Activated CD4-positive, alpha-beta T cell treated with anti-CD3 and anti-CD28 coated beads, Interleukin-10, Interleukin-2, amounts not matched to agents 100 ng/mL and 50 ng/mL, durations not matched to agents 16 hours and 8 hours (primary cell): ENCODE measurements at places on chromosomes 4 and X.

DNA sequence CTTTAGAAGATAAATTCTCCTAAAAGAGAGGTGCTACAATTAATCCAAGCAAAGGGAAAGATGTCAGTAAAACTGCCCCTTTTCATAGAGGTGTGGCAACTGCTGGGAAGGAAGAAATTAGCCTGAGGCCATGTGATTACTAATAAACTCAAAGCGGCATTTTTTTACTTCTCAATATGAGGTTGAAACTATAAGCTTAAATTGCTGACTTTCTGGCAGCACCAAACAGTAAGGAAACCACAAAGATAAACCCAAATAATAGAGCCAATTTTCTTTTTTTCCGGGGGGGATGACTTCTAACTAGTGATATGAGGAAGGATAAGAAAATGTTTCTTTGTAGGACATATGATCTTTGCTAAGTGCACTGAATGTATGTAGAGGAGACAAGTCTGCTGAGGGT lies 30.9 kb downstream of the AR start:
- DNase-seq = no peak

DNA sequence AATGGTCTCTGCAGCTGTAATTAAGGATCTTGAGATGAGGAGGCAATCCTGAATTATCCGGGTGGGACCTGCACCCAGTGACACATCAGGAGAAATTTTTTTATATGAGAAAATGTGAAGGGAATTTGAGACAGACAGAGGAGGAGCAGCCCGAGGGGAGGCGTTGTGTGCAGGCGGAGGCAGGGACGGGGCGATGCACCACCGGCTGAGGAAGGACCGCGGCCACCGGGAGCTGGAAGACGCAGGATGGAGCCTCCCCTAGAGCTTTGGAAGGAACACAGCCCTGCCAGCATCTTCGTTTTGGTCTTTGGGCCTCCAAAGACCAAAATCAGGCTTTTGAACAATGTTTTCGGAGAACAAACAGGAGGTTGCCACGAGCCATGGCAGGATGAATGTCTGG lies 85.0 kb upstream of the ADRA2C start:
- DNase-seq = no peak

DNA sequence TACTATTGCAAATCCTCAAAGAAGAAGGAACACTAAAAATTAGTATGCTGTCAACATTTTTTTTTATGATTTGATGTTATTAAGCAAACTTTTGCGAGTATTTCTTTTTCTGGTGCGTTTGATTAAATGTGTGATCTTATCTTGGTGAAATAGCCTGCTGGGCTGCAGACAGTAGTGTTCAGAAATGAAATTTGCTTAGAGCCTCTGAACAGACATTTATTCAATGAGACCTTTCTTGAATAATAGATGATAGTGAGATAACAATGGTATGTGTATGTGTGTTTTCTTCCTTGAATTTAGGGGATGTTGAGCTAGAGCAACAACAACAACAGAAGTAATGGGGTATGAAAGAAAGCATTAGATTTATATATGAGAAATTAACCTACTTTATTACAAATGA lies 12.7 kb downstream of the ADGRL3 start:
- DNase-seq = no peak

DNA sequence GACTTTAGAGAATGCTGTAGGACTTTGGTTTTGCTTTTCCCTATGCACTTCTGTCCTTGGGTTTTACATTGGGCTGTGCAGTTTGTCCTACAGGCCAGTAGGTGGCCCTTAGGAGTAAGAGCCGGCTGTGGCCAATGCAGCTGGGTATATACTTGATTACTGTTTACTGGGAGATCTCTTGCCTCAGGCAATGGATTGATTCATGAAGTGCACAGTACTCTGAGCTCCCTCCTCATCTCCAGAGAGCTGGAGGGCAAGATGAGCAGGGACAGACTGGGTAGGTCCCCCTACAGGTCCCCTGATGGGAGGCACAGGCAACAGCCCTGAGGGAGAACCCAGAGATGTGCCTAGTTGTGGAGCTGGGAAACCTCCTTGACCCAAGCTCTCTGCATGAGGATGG lies 103.8 kb upstream of the QRFPR start:
- peak; percentile 39 for DNase-seq

GRCh38 chr4:6228158-6229067 lies 28.1 kb upstream of the JAKMIP1 start:
- DNase-seq = no peak

DNA sequence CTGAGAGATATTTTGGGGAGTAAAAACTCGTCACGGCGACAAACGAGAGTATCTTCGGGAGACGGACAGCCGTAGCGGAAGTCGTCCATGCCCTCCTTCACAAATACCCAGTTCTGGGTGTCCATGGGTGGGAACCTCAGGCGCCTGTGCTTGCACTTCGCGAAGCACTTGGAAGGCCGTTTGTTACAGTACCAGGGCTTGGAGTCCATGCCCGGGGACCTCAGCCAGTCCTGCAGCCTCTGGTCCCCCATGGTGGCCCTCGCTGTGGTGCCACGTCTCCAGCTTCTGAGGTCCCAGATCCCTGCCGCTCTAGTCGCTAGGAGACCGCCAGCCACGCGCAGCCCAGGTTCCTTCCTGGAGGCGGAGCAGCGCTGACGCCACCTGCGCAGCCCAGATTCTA lies at the start of gene FAM47A:
Gene FAM47A, minus strand, starts transcription at position 287 of the 400 bp plus-strand sequence. Its CDS starts 36 bp downstream, at position 251.
- DNase-seq = no peak

DNA sequence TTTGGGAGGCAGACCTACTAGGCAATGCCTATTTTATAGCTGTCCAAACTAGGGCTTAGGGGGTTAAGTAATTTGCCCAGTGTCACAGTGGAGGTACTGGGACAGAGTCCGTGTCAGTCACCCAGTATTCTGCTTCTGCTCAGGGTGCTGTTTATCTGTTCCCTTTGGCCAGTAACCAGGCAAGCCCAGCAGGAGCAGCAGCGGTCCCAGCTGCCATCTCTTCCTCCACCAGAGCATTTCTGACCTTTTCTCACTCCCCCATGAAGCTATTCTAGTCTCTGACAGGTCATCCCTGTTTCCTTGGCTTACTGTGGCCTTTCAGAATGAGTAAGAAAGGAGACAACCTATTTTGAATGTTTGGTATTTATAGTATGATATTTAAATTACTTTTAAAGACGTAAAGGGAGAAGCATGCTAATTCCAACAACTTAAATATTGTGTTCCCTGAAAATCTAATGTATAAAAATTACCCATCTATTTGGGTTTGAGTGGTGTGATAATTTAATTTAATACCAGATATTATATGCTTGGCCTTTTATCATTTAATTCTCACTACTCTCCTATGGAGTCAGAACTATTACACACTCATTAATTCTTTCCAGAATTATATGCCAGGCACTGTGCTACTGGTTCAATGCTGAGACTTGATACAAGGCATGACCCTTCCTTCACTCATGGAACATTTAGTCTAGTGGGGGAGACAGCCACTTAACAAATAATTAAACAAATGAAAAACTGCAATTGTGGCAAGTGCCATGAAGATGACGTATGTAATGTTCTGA lies 60.6 kb downstream of the RPS6KA3 start:
- peak; percentile 13 for DNase-seq

- DNase-seq = no peak
Observed at GRCh38 chrX:111460607-111461006, 48.6 kb upstream of the DCX start.

DNA sequence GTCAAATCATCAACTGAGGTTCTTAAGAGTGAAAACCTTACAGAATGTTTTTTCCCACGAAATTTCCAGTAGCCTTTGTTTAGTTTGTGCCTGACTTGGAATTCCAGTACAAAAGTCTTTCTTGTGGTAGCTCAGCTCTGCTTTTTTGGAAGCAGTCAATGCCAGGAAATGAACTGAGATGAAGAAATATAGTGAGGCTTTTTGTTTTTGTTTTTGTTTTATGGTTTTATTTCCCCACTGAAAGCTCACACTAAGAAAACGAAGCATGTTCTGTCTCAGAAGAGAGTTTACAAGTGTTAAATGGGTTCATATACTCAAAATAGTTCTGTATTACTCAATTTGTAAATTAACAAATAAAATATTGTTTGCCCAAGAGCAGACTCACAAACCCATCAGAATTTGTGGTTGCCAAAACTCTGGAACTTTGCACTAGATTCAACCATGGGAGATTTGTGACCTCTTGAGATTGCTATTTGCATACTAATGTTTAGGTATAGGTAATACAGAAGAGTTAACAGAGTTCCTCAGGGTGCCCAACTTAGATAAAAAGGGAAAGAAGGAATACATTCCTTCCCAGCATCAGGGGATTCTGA lies 1060.8 kb downstream of the FAT4 start:
- no peak for DNase-seq

DNA sequence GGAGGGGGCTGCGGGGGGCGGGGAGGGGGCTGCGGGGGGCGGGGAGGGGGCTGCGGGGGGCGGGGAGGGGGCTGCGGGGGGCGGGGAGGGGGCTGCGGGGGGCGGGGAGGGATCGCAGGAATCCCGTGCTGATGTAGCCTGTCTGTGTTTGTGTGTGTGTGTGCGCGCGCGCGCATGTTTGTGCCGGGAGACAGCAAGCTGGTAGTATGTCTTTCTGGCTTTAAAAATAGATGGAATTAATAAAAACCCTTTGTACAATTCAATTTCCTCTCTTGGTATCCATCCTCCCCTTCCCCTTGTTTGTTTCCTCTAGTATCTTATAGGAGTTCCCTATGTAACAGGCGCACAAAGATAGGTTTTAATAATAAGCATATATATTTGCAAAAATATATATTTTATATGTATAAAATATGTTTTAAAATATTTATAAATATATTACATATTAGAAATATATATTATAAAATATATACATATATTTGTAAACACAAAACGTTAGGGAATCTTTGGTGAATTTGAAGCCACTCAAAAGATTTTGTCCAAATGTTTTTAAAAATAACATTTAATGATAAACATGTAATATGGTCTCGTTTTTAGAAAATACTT lies 782 bp downstream of the ARHGAP24 start:
- no peak for DNase-seq

- no peak for DNase-seq
Observed at GRCh38 chrX:99384594-99385374, 1025.3 kb downstream of the PCDH19 start.

GRCh38 chrX:102155806-102156179 lies at the start of gene BEX5:
Gene BEX5, minus strand, starts transcription at chrX:102155977. Its CDS starts 1,712 bp downstream, at chrX:102154265.
- peak; percentile 68 for DNase-seq

- DNase-seq = no peak
Observed at GRCh38 chrX:143934542-143934941, 50.7 kb downstream of the UBE2NL start.

DNA sequence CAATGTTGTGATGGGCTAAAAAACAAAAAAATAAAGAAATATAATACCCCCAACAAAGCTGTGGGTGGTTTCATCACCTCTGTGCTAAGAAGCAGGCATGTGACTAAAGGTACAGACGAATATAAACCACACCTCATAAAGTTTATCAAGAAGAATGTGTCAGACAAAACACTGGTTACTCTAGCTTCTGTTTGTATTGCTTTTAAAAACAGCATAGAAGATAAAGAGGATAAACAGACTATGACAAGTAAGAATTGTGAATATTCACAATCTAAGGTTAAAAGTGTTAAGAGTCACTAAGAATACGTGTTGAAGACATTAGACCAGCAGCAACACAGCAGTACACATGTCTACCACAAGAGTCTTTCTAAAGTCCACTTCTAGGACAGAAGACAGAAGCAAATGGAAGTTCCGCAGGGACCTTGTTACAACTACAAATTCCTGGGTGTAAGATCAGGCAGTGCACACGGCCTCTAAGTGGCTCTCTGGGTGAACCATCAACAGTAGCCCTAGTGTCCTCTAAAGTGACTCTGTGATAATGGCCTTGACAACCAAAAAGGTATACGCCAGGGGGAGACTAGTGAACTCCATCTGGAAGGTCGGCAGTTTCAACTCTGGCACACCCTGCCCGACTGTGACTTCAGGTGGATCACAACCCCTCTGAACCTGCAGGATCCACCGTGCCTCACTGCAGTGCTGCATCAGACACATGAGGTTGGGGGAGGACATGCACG lies 8.3 kb upstream of the FGFBP2 start:
- DNase-seq = no peak

GRCh38 chr4:140003876-140004548 lies 150.0 kb downstream of the MAML3 start:
- no peak for DNase-seq

DNA sequence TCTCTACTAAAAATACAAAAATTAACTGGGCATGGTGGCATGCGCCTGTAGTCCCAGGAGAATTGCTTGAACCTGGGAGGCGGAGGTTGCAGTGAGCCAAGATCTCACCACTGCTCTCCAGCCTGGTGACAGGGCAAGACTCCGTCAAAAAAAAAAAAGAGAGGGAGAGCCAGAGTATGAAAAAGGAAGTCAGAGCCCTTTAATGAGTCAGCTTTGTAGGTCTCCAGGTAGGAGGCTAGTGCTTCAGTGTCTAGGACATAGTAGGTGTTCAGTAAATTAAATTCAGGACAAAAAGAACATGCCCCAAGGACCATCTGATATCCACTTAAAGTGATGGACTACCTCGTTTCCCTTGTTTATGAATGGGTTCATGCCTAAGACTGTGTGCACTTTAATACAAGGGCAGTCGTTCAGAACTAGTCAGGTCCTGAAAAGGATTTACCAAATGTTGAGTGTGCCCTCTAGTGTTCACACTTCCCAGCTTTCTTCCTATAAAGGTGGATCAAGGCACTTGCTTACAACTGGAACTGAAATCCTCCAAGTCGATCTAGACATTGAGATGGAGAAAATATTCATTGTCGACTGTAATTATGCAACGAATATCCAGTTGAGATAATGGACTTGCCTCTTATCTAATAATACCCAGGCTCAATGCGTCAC lies 29.0 kb downstream of the F9 start:
- peak; percentile 52 for DNase-seq

GRCh38 chrX:10397349-10397748 lies 223.0 kb downstream of the MID1 start:
- DNase-seq = no peak

GRCh38 chrX:17067534-17067933 lies 121.1 kb downstream of the REPS2 start:
- DNase-seq = no peak

DNA sequence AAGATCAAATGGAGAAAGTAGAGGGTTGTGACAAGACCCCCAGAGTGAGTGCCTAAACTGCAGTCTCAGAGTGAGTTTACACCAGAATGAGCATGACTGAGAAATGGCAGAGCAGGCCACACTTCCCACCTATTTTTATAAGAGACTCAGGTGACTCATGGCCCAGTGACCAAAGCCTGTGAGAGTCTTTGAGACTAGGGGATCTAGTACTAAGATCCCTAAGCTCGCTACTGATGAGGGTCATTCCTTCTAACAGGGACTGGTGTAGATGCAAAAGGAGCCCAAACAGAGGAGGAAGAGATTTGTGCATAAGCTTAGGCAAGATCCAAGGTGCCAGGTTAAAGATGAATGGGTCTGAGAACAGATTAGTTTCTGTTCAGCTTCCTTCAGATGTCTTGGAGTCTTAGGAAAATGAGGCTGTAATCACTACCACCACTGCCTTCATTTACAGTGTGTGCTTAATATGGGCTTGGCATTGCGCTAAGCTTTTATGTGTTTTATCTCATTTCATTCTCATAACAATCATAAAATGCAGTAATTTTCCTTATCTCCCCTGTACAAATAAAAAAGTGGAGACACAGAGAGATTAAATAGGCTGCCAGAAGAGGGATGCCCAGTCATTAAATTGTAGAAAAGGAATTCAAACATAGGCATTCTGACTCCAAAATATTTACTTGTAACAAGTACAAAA lies 62.8 kb downstream of the RWDD4 start:
- no peak for DNase-seq

- peak; percentile 76 for DNase-seq
Observed at GRCh38 chrX:123833387-123833786, 26.5 kb upstream of the XIAP start.

GRCh38 chr4:177464026-177464425 lies 21.8 kb upstream of the AGA start:
- DNase-seq = no peak

GRCh38 chr4:825971-826330 lies at the start of gene CPLX1:
Gene CPLX1, minus strand, starts transcription at chr4:826129. Its CDS starts 1,607 bp downstream, at chr4:824522.
- no peak for DNase-seq

- DNase-seq = no peak
Observed at GRCh38 chr4:39320381-39321115, 45.6 kb downstream of the RFC1 start.
